ENCODE measurements at places on chromosomes 13 and 19.

DNA sequence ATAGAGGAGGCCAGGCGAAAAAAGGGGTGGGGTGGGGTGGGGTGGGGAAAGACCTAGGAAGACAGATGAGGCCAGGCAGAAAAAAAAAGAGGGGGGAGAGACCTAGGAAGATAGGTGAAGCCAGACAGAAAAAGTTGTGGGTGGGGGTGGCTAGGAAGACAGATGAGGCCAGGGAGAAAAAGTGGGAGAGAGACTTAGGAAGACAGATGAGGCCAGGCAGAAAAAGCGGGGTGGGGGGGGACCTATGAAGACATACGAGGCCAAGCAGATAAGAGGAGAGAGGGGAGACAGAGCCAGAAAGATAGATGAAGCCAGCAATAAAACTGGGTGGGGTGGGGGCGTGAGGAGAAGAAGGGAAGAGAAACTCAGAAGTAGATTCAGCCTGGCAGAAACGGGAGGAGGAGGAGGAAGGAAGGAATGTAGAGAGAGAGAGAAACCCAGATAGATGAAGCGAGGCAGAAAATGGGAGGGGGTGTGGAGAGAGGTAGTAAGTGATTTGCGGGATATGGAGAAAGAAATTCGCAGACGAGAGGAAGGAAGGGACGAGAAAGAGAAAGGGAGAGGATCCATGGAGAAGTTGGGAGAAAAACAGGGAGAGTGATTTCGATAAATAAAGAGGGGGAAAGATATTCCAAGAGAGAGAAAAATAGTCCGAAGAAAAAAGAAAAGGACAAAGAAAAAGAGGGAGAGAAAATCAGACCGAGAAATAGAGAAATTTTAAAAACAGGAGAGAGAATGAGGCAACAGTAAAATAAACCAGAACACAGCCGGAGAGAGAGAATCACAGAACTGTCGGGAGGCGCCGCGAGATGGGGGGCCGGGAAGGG lies 12.2 kb upstream of the CACNG6 start:
- no peak for DNase-seq

- no peak for DNase-seq
Measured at GRCh38 chr13:21767032-21767431, 96.2 kb downstream of the FGF9 start.

- no peak for DNase-seq
Measured at GRCh38 chr13:100273552-100273951, 184.7 kb downstream of the PCCA start.

- peak; percentile 9 for DNase-seq
Measured at GRCh38 chr19:35618857-35619256, 6.3 kb downstream of the HAUS5 start.

DNA sequence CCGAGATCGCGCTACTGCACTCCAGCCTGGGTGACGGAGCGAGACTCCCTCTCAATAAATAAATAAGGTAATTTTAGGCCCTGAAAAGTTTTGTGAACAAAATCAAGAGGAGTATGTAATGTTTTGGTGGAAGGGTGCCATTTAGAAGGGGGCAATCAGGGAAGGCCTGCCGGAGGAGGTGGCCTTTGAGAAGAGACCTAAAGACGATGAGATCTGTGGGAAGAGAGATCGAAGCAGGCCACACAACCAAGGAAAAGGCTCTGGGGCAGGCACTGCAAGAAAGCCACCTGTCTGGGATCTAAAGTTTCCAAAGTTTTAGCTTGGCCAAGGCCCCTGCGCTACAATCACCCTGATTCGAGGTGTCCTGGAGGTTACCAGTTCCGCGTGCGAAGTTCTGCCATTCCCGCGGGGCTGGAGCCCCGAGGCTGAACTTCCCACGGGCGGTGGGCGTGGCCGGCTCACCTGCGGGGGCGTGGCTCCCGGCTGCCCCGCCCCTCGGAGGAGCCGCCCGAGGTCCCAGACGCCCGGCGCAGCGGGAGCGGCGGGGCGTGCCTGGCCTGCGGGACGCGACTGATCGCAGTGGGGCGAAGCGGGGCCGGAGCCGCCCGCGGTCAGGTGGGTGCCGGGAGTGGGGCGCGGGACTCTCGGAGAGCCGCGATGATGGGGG lies at the start of gene KLC3:
TSS of gene KLC3 (plus strand) at position 519 of the 667 bp plus-strand sequence. CDS start 4,792 bp downstream, outside the sequence.
- DNase-seq = peak; percentile 70

GRCh38 chr13:77177646-77178045 lies 149.2 kb downstream of the MYCBP2 start:
- DNase-seq = no peak

DNA sequence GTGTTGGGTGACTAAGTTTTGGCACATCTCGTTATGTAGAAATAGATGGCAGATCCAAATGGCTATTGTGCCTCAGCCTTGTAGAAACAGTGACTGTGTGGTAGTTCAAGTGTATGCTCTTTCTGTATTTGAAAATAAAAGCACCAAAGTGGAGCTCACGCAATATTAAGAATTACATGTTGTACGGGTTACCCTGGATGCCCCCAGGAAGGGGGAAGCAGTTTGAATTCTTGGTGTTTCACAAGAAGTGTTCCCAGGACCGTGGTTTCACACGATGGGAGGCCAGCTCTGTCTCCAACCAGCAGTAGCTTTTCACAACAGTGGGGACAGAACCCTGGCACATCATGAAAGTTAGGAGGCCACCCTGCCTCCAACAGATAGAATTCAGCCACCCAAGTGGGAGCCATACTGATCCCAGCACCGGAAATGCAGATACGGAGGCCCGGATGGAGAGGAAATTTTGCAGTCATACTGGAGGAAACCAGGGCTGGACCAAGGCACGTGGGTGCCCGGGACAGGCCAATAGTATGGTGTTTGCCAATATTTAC lies 8.9 kb downstream of the FLT1 start:
- DNase-seq = no peak

DNA sequence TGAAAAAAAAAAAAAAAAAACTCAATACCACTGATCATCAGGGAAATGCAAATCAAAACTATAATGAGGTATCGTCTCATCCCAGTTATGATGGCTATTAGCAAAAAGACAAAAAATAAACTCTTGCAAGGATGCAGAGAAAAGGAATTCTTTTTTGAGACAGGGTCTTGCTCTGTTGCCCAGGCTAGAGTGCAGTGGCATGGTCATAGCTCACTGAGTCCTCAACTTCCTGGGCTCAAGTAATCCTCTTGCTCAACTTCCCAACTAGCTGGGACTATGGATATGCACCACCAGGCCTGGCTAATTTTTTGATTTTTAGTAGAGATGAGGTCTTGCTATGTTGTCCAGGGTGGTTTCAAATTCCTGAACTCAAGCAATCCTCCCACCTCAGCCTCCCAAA lies 59.5 kb downstream of the MICU2 start:
- no peak for DNase-seq

GRCh38 chr13:51771418-51772104 lies 32.4 kb downstream of the DHRS12 start:
- no peak for DNase-seq

DNA sequence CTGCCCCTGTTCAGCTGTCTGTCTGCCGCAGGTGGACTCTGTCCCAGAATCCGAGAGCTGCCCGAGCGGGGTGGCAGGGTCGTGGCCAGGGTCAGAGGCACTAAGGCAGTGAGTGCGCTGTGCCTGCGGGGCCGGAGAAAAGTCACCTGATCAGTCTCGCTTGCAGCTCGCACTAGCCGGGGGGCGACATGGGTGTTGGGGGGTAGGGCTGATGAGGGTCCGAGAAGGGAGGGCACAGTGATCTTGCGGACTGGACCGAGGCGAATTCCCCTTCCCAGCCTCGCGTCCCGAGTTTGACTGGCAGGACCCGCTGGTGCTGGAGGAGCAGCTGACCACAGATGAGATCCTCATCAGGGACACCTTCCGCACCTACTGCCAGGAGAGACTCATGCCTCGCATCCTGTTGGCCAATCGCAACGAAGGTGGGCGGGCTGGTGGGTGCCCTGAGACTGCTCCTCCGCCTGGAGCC lies 627 bp downstream of the GCDH start:
- no peak for DNase-seq

DNA sequence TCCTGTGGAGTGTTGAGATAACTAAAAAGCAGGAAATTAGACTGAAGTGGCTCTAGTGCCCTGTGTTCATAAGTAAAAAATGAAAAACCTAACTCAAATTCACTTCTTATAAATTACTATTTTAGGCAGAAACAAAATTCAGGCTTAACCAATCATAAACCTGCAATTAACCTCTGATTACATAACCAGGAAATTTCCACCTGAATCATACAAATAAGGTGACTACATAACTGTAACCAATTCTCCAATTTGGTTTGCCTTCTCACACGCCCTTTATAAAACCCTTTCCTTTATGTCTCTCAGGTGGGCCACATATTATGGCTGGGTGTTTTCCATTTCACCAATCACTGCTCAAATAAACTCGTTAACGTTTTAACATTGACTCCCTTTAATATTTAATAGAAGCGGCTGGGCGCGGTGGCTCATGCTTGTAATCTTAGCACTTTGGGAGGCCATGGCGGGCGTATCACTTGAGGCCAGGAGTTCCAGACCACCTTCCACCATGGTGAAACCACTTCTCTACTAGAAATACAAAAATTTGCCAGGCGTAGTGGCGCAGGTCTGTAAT lies 22.9 kb upstream of the ZNF724 start:
- DNase-seq = peak; percentile 26

DNA sequence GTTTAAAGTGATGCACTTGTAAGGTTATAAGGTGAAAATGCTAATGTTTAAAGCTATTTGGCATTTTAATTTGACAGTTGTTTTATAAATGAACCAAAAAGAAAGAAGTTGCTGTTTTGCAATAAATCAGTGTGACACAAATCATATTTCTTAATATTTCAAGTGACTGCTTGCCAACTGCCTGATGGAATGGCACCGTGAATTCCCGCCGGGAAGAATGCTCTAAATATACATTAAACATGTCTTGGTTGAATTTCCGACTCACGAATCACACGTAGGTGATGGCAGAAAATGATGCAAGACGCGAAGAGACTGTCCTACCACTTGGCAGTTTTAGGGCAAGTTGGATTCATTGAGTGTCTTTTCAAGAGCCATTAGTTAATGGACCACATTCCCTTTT lies 3.1 kb upstream of the GJB2 start:
- no peak for DNase-seq

- DNase-seq = no peak
Measured at GRCh38 chr13:73364736-73365135, 305.9 kb downstream of the KLF5 start.

DNA sequence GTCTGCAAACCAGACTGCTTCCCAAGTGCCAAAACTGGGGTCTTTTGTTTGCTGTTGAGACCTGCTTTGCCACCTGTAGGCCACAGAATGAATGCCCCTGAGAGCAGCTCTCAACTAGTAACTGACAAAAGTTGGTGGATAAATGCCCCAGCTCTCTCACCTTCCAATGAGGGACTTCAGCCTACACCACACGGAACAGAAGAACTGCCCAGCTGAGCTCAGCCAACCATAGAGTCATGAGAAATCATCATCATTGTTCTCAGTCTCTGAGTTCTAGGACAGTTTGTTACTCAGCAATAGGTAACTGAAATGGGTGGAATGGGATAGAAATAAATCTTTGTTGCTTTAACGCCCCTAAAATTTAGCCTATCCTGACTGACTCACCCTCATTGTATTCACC lies 59.1 kb upstream of the MRI1 start:
- DNase-seq = no peak

GRCh38 chr19:43430142-43430710 lies 15.5 kb downstream of the TEX101 start:
- no peak for DNase-seq
